ENCODE measurements at places on chromosomes 1 and 21.

DNA sequence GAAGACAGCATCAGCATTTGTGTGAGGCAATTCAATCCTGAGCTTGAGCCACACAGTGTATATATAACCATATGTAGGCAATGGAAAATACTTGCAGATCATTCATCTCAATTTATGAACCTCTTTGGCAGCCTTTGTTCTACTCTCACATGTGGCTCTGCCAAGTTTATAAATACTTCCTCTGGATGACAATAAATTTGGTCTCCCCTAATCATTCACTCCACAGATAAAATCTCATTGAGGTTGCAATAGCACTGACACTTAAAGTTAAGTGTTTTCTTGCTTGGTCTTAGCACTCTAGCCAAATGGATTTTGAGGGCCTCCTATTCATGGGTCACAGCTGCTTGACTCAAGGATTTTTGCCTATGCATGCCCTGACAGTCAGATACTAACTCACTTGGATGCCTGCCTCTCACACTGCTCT is 136.6 kb upstream of the VANGL1 start:
- DNase-seq = no peak

DNA sequence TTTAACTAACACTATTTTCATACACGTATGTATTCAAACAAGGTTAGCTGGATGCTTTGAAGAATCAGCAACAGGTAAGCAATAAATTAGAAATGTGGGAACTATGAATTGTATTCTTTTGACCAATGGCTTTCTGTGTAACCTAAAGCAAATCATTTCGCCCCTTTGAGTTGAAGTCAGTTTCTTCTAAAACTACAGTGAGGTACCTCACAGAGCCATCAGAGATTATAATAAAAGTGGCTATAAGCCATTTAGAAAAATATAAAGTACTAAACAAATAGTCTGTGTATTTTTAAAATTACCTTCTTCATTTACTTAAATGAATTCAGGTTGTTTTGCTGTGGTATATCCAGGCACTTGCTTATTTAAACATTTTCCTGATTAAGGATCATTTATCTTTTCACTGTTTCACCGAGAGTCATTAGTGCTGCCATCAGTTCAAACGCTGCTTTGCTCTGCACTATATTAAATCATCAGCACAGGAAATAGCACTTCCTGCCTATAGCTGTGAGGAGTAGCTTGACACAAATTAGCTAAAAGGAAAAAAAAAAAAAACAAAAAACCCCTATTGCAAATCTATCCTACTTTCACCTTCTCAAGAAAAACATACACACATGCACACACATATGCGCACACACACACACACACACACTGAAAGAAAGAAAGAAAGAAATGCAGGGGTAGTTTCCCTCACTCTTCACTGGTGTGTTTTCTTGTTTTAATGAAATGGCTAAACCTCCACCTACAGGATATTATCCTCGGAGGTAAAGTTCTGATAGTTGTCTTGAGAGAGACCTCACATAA is 39.8 kb upstream of the C1orf105 start:
- DNase-seq = no peak

GRCh38 chr1:21913258-21913657 is 23.9 kb downstream of the HSPG2 start:
- DNase-seq = no peak

GRCh38 chr1:12276225-12276624 is 46.4 kb downstream of the VPS13D start:
- no peak for DNase-seq

DNA sequence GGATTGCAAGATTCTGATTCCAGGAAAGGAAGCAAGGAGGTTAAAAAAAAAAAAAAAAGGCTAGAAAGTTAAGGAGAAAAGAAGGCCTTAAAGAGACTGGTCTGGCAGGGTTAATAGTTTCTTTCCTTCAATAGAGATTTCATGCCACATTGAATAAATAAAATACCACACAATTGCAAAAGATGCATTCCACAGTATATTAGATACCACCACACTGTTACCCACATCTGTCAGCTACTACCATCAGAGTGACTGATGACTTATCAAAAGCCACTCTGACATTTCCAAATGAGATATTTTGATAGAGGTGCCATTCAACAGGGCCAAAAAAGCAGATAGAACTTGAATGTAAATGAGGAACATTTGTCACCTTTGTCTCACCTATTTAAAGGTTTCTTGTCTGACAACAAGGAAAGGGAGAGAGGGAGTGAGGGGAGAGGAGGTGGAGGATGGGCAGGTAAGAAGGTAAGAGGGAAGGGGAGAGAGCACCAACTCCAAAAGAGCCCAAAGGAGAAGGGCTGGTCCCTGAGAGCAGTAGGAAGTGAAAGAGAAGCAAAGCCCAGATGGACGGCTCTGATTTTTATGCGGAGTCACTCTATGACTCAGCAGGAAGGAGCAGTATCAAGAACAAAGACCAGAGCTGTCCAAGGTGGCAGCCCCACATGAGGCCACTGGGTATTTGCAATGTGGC is 38.3 kb downstream of the LRRN2 start:
- DNase-seq = no peak

GRCh38 chr21:41438425-41439113 is 12.5 kb downstream of the MX1 start:
- no peak for DNase-seq

GRCh38 chr1:237851210-237851845 is 39.4 kb downstream of the ZP4 start:
- DNase-seq = peak; percentile 76

- DNase-seq = no peak
These were observed 113.0 kb downstream of the TSEN15 start for GRCh38 chr1:184164536-184164935.

GRCh38 chr1:67058242-67058641 is 4.3 kb upstream of the SLC35D1 start:
- DNase-seq = no peak
